ENCODE measurements at places on chromosomes 12 and 14.

DNA sequence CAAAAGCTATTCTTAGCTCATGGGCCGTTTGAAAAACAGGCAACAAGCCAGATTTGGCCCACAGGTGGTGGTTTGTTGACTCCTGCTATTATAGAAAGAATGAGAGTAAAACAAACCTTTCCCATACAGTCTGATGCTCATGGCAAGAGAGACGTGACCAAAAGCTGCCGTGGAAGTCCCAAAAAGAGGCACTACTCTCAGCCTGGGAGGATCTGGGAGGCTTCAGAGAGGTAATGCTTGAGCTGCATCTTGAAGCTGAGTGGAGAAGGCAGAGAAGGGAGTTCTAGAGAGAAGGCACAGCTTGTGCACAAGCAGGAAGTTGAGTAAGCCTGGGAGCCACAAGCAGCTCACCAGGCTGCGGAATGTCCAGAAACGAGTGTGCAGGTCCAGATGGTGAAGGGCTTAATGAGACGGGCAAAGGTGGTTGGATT lies 9.6 kb downstream of the PLXNC1 start:
- H3K4me3 ChIP-seq = no peak overlapping the region
- no peaks in the 10 kb centered on the region for H3K4me1 ChIP-seq
- H3K27ac ChIP-seq = no peak overlapping the region
- H3K27me3 ChIP-seq = peaks cover 4% of the 10 kb centered on the region
- DNase-seq = no peak
- no peaks in the 10 kb centered on the region for H3K36me3 ChIP-seq

DNA sequence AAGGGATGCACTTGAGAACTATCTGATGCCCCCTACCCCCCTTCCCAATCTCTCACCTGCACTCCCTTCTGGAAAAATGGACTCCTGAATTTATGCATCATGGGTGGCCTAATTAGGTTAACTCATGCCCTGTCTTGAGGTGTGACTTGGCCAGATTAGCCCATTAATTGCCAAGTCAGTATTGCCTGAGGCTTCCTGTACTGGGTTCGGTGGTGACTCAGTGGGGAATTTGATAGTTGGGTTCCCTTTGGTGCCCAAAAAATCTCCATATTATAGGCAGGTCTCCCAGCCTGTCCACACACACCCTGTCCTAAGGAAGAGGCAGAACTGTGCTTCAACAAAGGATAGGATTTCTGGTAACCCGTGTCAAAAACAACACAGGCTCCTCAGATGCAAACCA lies 146.1 kb downstream of the CHST11 start:
- H3K4me1 ChIP-seq = no peaks in the 10 kb centered on the region
- H3K4me3 ChIP-seq = no peak overlapping the region
- H3K36me3 ChIP-seq = no peaks in the 10 kb centered on the region
- H3K27ac ChIP-seq = no peak overlapping the region

DNA sequence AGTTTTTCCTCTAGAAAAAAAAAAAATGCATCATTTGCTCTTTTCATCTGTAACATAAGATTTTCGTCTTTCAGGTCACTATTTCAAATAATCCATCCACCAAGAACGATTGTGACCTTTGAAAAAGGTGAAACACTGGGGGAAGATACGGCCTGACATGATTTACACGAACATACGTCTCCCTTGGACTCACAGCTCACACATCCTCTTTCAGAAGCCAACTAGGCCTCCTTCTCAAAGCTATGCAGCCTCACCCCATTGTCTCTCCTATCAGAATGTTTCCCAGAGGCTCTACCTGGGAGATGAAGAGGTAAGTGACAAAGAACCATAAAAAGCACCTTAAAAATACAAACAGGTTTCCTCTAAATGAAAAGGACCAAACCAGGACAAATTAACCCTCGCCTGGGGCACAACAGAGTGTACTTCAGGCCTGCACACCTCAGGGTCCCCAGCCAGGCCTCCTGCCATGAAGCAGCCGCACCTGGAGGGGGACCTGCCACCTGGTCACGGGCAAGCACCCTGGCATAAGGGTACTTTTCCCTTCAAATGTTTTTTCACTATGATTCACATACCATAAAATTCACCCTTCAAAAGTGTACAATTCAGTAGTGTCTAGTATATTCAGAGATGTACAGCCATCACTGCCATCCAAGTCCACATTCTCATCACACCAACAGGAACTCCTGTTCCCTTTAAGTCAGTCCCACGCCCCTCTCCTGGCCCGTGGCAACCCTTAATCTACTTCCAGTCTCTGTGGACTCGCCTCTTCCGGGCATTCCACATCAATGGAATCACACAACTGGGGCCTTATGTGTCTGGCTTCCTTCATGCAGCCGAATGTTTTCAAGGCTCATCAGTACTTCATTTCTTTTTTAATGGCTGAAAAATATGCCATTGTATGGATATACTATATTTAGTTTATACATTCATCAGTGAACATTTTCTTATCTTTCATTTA lies 5.4 kb downstream of the SLC15A4 start:
- no peak overlapping the region for H3K4me3 ChIP-seq
- H3K4me1 ChIP-seq = no peaks in the 10 kb centered on the region
- peak overlapping the region; percentile 81 for H3K27ac ChIP-seq
- DNase-seq = no peak

GRCh38 chr12:68138480-68138879 lies 21.1 kb downstream of the IFNG start:
- no peak overlapping the region for H3K4me3 ChIP-seq
- H3K36me3 ChIP-seq = no peaks in the 10 kb centered on the region
- no peaks in the 10 kb centered on the region for H3K4me1 ChIP-seq
- no peaks in the 10 kb centered on the region for H3K27me3 ChIP-seq
- DNase-seq = no peak

- H3K27ac ChIP-seq = no peak overlapping the region
- H3K27me3 ChIP-seq = no peaks in the 10 kb centered on the region
- DNase-seq = no peak
- H3K4me1 ChIP-seq = no peaks in the 10 kb centered on the region
- no peaks in the 10 kb centered on the region for H3K36me3 ChIP-seq
- no peak overlapping the region for H3K4me3 ChIP-seq
Observed at GRCh38 chr14:65604936-65605335, 192.4 kb downstream of the FUT8 start.

DNA sequence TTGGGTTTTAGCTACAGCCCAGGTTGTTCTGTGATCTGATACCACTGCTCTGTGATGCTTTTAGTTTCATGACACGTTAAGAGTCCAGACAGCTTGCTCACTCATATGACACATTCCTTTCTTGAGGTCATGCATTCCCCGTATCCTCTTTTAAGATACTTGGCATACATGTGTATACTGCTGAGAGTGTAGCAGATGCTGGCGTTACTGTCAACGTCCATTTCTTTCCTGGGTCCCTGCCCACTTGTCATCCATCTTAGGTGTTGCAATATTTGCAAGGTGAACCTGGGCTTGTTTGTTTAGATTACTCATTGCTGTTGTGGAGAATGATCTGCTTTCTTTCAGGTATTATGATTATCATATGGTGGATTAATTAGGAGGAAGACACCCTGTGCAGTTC lies 9.1 kb upstream of the EMP1 start:
- no peak overlapping the region for H3K4me3 ChIP-seq
- H3K4me1 ChIP-seq = no peaks in the 10 kb centered on the region
- no peak overlapping the region for H3K27ac ChIP-seq
- H3K36me3 ChIP-seq = no peaks in the 10 kb centered on the region

DNA sequence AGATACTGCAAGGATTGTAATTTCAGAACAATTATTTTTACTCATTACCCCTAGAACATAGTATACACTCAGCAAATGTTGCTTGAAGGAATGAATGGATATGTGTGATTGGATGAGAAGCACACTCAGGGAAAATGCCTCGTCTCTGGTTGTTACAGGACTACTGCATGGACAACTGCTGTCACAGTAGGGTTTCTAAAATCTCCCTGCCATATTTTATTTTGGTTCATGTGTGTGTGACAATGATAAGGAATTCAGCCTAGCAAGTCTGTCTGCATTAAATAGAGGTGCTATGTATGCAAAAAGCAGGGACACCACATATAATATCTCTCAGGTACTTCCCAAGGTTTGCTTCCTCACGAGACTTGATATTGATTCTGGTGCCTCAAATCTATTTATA lies 1.4 kb downstream of the PTPRR start:
- H3K27ac ChIP-seq = no peak overlapping the region
- DNase-seq = no peak
- H3K4me1 ChIP-seq = peaks cover 12% of the 10 kb centered on the region
- H3K27me3 ChIP-seq = peaks cover 18% of the 10 kb centered on the region
- H3K36me3 ChIP-seq = no peaks in the 10 kb centered on the region

- DNase-seq = no peak
- no peak overlapping the region for H3K27ac ChIP-seq
- H3K36me3 ChIP-seq = no peaks in the 10 kb centered on the region
- H3K4me3 ChIP-seq = no peak overlapping the region
- H3K27me3 ChIP-seq = no peaks in the 10 kb centered on the region
- H3K4me1 ChIP-seq = no peaks in the 10 kb centered on the region
Observed at GRCh38 chr12:49689785-49690184, 17.4 kb downstream of the FMNL3 start.

DNA sequence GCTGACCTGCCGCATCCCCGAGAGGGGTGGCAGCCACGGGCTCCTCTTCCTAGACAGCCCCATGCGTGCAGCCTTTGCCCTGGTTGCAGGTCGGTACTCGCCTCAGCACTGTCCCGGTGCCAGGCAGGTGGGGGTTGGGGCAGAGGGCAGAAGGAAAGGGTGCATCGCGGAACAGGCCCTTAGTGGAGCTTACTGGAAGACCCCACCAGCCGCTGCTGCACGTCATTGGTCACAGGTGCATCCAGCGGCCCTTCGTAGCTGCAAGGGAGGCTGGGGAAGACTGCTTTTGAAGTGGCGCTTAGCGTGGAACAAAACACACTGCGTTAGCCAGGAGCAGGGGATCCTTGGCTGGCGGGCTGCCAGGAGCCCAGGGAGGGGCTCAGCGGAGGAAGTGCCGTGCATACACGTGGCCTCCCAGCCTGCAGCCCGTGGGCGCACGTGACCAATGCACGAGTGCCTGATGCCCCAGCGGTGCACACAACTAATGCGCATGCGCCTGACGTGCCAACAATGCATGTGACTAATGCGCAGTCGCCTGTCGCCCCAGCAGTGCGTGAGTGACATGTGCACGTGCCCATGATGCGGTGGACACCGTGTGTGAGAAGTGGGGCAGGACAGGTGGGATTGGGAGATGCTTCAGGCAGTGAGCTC lies 5.0 kb upstream of the EP400 start:
- H3K4me3 ChIP-seq = no peak overlapping the region
- peaks cover 16% of the 10 kb centered on the region for H3K36me3 ChIP-seq
- no peaks in the 10 kb centered on the region for H3K27me3 ChIP-seq
- DNase-seq = no peak
- peaks cover 14% of the 10 kb centered on the region for H3K4me1 ChIP-seq

DNA sequence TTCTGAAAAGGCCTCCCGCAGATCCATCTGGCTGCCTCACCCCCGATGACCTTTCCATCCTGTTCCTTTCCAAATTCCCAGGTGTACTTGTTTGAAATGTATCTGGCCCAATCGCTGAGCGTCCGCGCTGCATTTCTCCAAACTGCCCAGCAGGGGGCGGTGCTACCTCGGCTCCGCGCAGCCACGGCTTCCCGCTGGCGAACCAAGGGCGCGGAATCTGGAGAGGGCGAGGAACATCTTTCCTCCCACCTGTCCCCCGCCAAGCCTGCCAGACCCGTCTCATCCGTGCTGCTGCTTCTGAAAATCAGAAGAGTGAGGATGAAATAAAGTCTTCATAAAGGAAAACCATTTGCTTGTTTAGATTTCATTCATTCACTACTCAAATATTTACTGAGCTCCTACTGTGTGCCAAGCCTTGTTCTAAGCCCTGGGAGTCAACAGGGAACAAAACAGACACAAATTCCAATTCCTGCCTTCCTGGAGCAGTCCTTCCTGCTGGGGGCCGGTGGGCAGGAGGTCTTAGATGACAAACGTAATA lies 16.8 kb upstream of the MYL2 start:
- DNase-seq = no peak
- no peaks in the 10 kb centered on the region for H3K36me3 ChIP-seq
- H3K4me1 ChIP-seq = no peaks in the 10 kb centered on the region
- H3K27ac ChIP-seq = no peak overlapping the region
- peaks cover 67% of the 10 kb centered on the region for H3K27me3 ChIP-seq
- H3K4me3 ChIP-seq = no peak overlapping the region

DNA sequence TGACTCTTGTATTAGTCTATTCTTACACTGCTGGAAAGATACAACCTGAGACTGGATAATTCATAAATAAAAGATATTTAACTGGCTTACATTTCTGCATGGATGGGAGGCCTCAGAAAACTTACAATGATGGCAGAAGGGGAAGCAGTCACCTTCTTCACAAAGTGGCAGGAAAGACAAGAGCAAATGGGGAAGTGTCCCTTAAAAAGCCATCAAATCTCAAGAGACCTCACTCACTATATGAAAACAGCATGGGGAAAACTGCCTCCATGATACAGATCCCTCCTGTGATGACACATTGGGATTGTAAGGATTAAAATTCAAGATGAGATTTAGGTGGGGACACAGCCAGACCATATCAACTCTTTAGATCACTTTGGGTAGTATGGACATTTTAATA lies 83.7 kb downstream of the TMTC3 start:
- no peaks in the 10 kb centered on the region for H3K36me3 ChIP-seq
- H3K4me1 ChIP-seq = no peaks in the 10 kb centered on the region
- no peaks in the 10 kb centered on the region for H3K27me3 ChIP-seq
- H3K27ac ChIP-seq = no peak overlapping the region

GRCh38 chr14:76848879-76849278 lies 22.7 kb downstream of the LRRC74A start:
- no peaks in the 10 kb centered on the region for H3K4me1 ChIP-seq
- no peak overlapping the region for H3K27ac ChIP-seq
- H3K36me3 ChIP-seq = no peaks in the 10 kb centered on the region
- H3K27me3 ChIP-seq = peaks cover 23% of the 10 kb centered on the region
- no peak overlapping the region for H3K4me3 ChIP-seq
- no peak for DNase-seq

DNA sequence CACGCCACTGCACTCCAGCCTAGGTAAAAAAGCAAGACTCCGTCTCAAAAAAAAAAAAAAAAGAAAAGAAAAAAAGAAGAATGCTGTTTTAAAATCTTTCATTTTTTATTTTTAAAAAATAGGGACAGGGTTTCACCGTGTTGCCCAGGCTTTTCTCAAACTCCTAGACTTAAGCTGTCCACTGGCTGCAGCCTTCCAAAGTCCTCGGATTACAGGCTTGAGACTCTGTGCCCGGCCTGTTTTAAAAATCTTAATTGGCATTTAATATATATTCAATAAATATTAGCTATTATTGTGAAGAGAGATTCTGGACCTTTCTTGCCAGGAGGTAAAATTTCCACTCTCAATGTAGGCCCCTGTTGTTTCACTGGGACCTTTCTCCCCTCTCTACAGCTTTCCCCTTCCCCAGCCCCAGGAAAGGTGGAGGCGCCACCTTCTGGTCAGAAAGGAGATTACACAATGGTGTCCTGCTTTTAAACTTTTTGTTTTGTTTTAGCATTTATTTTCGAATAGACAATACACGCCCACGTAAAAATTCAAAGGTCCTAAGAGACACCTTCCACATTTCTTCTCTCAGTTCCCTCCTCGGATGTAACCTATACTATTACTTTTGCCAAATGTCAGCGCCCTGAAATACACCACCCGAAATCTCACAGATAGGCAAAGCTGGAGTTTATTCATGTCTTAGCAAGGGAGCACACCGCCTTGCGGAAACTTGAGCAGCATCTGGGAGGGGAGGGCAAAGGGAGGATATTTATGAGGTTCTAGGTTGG lies 23.8 kb upstream of the PHC1 start:
- peak overlapping the region; percentile 49 for H3K4me3 ChIP-seq
- no peaks in the 10 kb centered on the region for H3K4me1 ChIP-seq
- peak overlapping the region; percentile 31 for H3K27ac ChIP-seq
- H3K27me3 ChIP-seq = no peaks in the 10 kb centered on the region
- no peak for DNase-seq

GRCh38 chr12:26554332-26554731 lies 278.7 kb downstream of the ITPR2 start:
- no peak for DNase-seq
- H3K36me3 ChIP-seq = peaks cover 5% of the 10 kb centered on the region
